ENCODE measurements at places on chromosomes 3 and 15.

GRCh38 chr15:71060983-71061382 lies 54.3 kb upstream of the THSD4 start:
- DNase-seq = no peak

GRCh38 chr3:34203386-34203785 lies 405.0 kb downstream of the PDCD6IP start:
- DNase-seq = no peak

- DNase-seq = no peak
These were observed 4.3 kb upstream of the LRRK1 start for GRCh38 chr15:100914876-100915275.

GRCh38 chr3:24639481-24640329 lies 145.1 kb upstream of the THRB start:
- DNase-seq = no peak

DNA sequence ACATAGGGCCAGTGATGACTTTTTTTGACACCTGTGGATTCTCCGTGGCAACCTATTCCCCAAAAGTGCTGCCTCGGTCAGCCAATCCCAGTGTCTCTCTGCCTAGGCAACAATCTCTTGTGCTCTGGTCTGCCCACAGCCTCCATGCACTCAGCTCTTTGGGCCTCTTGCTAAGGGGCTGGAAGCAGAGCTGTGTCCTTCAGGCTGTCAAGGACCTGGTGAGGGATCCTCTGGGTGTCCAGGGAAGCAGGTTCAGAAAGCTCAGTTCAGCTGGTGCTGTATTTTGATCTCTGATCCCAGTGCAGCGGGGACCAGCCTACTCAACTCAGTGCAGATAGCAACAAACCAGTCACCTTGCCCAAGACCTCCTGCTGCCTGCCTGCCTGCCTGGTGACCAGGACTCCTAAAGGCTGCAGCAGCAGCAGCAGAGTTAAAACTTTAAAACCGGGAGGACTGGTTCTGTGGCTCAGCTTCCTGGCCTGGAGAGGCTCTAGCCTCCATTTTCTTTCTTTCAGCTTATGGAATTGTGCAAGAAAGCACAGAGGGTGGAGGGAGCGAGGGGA lies 6.2 kb downstream of the PAK6 start:
- no peak for DNase-seq

DNA sequence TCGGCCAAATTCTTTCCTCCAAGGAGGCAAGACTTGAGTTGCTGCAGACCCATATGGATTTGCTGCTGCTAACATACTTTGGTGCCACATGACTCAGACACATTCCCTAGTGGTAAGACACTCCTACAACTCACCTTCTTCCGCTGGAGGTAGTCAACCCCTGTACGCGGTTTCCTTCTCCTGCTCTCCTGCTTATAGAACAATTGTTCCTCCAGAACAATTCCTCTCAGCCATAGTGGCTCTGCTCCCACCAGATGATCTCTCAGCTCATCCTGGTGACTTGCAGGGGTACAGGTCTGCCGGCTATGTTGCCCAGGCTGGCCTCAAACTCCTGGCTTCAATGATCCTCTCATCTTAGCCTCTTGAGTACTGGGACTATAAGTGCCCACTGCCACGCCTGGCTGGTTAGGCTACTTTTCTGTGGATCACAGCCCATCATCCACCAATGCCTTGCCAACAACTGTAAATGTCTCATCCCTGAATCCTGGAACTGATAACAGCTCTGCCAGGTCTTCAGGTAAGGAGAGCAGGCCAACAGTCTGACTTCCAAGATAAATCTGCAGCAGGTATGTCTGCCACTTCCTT lies 2.4 kb upstream of the CXCR6 start:
- DNase-seq = no peak

- no peak for DNase-seq
These were observed 46.7 kb downstream of the MESD start for GRCh38 chr15:80942746-80943565.

DNA sequence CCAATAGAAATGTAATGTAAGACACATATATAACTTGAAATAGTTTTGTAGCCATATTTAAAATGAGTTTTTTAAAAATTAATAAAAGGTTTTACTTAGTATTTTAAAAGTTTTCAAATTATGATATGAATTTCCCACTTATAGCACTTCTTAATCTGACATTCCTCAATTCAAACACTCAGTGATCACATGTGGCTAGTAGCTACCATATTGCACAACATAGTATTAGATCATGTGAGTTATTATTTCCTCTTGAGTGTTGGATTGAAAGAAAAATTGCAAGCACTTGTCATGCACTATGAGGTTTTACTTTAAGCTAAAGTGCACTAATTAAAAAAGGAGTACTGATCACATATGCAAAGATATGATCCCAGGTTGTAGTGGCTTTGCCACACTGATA lies 453.4 kb upstream of the ROBO2 start:
- no peak for DNase-seq

- DNase-seq = no peak
These were observed 17.0 kb downstream of the LRCH3 start for GRCh38 chr3:197807969-197808587.

DNA sequence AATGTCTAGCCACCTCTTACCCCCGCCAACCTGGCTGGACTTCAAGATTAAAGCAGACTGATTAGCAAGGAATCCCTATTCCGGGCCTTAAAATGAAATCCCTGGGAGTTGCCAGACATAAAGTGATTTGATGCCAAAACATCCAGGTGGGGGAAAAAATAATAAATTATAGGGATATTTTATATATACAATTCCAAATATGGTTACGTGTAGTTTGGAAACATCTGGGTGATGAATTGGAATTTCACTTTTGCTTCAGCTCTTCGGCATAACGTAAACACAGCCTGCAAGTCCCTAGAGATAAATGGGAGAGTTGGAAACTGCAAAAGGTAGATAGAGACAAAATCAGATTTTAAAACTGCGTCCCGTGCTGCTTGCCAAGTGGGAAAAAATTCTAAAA lies 545.5 kb upstream of the MDFIC2 start:
- DNase-seq = no peak

DNA sequence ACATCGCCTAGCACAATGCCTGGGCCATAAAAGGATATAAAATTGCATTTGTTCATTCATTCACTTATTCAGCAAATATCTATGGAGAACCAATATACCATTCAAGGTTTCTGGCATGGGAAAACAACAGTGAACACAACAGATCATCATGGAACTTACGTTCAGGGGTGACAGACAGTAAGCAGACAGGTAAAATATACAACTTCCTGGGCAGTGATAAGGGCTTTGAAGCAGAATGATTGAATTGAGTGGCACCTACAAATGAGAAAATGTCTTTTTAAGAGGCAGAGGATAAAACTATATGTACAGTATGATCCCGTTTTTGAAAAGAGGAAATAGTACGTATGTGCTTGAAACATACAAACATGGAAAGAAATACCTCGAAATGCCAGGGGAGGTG lies 39.2 kb downstream of the CMTM7 start:
- no peak for DNase-seq

DNA sequence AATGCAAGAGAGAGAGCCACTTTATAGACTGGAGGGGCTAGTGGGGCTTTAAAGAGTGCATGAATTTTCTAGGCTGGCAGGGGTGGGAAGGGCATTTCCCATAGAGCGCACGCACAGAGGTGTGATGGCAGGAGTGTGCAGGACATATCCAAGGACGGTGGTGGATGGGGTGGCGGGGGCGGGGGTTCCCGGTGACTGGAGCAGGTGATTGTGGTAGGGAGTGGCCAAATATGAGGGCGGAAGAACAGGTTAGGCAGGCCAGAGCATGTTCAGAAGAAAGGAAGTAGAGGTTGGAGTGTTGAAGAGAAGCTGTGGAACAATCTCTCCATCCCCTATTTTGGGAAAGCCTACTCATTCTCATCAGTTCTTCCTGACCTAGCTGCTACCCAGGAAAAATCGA lies 18.1 kb downstream of the FAM81A start:
- DNase-seq = no peak

GRCh38 chr15:78329625-78330024 lies 10.5 kb upstream of the CRABP1 start:
- no peak for DNase-seq

DNA sequence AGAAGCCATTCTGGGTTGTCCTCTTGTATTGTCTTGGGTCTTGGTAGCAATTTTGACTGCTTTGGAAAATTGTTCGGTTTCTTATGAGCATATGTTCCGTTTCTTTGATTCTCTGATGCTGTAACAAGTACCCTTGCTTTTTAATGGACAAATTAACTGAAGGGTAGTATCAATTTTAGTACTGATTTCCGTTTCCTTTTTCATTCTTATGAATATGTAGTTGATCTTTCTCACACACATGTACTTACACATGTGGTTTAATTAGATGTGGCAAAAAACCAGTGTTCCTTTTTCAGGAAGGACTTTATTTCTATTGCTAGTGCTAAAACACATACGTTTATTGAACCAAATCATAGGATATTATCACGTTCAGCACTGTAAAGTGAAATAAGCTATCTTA lies 119.1 kb downstream of the TCF12 start:
- no peak for DNase-seq

GRCh38 chr15:76153241-76154197 lies 93.7 kb downstream of the TMEM266 start:
- DNase-seq = no peak

DNA sequence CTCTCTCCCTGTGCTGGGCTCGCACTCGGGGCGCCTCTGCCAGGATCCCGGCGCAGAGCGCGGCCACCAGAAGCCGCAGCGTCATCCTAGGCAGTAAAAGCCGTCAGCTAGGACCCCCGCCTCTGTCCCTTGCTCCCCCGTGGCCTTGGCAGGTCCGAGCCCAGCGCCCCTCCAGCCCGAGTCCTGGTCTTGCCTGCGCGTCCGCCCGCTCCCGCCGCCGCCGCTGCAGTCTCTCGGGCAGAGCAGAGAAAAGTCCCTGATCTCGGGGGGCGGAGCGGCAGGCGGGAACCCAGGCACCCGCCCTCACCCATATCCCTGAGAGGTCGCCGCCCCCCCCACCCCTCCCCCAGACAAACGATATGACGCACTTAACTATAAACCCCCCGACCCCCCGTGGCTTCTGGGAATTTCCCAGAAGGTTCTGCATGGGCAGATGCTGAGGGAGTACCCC lies at the start of gene COL7A1:
TSS of gene COL7A1 (minus strand) at position 255 of the 451 bp plus-strand sequence. CDS start at position 85, 170 bp downstream.
- DNase-seq = no peak

DNA sequence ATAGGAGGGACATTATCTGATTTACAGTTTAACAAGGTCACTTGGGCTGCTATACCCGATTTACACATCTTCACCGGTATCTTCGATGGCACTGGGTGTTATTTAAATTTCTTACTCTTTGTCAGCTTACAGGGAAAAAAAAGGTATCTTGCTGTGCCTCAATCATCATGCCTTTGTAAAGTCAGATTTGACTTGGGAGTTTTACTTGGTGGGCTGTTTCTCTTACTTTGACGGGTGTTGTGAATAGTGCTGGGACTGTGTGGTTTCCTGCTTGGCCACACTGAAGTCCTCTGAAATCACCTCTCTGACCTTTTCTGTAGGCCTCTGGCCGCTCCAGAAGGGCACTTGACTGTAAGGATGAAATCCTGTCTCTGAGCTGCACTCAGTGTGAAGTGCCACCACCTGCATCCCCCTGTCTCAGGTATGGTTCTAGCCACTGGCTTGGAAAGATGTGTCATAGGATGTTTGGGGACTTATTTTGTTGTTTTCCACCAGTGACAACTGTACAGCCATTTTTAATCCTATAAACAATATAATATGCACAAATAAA lies 3.1 kb upstream of the SLC24A1 start:
- no peak for DNase-seq

GRCh38 chr3:159795681-159796175 lies 192.9 kb upstream of the IL12A start:
- DNase-seq = no peak

GRCh38 chr3:47444103-47444502 lies 31.6 kb downstream of the SCAP start:
- DNase-seq = no peak

- no peak for DNase-seq
These were observed 41.2 kb downstream of the CDCP1 start for GRCh38 chr3:45104715-45105711.

- DNase-seq = no peak
These were observed 9.6 kb upstream of the CYP11A1 start for GRCh38 chr15:74376825-74377581.

DNA sequence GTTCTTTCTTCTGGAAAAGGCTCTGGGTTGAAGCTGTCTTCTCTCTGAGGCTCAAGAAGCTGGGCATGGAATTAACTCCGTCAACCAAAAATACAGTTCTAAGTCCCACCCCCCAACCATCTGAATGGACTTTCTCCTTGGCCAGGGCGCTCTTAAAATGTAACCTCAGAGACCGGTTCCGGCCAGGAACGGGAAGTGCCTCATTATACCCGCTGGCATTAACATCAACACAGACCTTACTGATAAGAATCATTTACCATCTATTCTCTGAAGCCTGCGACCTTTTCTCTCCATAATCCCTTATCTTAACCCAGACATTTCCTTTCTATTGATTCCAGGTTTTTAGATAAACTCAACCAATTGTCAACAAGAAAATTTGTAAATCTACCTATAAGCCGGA lies 64.7 kb downstream of the ATP1B3 start:
- no peak for DNase-seq

GRCh38 chr3:63022114-63022513 lies 146.9 kb upstream of the CADPS start:
- DNase-seq = no peak

DNA sequence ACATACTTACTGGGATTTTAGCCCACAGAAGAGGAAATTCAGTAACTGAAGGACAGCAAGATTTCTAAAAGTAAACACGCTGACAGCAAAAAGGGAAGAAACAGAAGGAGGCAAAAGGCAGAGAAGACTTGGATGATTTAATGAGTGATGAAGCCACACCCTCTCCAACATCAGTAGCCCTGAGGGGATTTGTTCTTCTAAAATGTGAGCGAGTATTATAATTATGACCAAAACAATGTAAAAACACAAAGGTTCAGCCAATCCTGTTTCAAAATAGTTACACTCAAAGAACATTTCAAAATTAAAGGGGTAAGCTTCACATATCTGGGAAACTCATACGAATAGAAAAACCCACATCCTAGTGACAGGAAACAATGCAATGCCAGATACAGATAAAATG lies 25.0 kb downstream of the MCCC1 start:
- DNase-seq = no peak

DNA sequence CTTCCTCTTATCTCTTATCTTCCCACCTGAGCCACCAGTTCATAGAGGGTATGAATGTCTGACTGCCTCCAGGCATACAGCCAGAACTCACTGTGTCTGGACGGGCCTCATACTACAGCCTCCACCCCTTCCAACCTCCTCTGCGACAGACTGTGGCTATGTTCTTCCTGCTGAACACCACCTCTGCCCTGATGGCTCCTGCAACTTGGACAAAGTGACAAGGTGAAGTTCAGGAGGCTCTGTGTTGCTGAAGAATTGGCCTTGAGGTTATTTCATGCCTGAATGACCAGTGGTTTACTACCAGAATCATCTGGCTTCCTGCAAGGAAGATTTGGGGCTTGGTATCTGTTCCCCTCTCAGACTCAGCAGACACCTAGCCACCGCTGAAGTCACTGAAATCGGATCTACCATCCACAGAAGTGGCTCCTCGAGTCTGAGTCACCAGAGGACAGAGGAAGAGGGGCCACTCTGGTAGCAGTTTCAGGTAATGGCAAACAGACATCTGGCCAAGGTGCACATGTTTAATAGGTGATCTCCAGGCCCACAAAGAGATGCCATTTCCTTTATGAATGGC lies 14.2 kb upstream of the ULK3 start:
- no peak for DNase-seq

GRCh38 chr3:23238578-23238977 lies 35.5 kb downstream of the UBE2E2 start:
- DNase-seq = no peak

Data from NCI-H1436 (cell line).